Thymus (tissue), 14 donors: ENCODE measurements at places on chromosomes 11 and 22. TPM values are rescaled to one million over a fixed set of nuclear protein-coding genes. Genes with fewer than 3 reads are reported as not detected.

Gene EIF3M
- polyA plus RNA-seq: 432 TPM

Gene CCDC34
- polyA plus RNA-seq: 6.6 TPM

Gene C11orf87
- 0.02 TPM for polyA plus RNA-seq

Gene GLYATL1B
- polyA plus RNA-seq: not detected

Gene RAPSN
- 0.66 TPM for polyA plus RNA-seq

Gene PHETA2
- polyA plus RNA-seq: 5.2 TPM

Gene AHNAK
- polyA plus RNA-seq: 35.8 TPM

Gene C11orf16
- 3.8 TPM for polyA plus RNA-seq

Gene GNAZ
- polyA plus RNA-seq: 1.1 TPM
